ENCODE measurements at places on chromosomes 5 and 9.
A peak's percentile ranks its signal among the peaks of the same experiment; 100 is the strongest.

DNA sequence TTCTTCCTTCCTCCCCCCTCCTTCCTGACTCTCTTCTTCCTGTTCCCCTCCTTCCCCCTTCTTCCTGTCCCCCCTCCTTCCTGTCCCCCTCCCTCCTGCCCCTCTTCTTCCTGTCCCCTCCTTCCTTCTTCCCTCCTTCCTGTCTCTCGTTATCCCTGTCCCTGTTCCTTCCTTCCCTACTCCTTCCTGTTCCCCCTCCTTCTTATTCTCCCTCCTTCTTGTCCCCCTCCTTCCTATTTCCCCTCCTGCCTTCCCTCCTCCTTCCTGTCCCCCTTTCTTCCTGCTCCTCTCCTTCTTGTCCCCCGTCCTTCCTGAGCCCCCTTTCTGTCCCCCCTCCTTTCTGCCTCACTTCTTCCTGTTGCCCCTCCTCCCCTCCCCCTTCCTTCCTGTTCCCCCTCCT is 70.6 kb downstream of the COL5A1 start:
- no peak for DNase-seq

DNA sequence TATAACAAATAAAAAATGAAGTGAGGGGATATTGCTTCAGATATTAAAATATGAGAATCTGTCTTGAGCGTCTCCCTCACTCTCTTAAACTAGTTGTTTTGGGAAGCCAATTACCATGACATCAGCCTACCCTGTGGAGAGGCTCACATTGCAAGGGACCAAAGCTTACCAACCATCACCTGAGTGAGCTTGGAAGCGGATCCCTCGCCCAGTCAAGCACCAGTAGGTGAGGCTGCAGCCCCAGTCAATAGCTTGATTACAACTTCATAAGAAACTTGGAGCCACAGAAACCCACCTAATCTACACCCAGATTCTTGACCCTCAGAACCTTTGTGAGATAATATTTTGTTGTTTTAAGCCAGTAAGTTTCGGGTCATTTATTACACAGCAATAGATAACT is 206.2 kb downstream of the CEMIP2 start:
- DNase-seq, result no peak

DNA sequence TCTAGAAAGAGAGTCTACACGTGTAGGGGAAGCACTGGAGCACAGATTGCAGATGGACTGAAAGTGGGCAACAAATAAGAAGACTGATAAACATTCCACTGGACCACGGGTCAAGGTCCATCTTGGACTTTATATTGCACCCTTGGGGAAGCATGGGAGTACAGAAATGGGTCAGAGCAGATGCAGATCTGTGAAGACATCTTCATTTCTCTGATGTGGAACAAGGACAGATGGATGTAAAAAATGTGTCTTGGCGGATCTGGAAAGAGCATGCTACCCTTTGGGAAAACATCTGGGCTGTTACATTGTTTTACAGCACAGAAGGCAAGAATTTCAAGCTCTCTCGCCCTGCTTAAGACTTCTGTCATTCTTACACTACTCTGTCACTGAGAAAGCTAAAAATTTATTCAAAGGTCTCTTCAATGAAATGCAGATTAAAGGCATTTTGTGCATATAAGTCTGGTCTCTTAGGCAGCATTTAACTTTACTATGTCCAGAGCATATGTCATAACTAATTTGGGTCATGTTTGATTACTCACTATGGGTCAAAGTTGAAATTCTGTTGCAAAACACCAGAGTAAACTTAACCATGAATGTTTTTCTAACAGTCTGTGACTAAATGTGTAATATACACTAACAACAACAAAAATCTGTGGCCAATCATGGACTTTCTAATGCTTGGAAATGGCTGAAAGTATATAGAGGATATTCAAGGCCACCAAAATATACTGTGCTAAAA is 756.4 kb upstream of the DMAC1 start:
- DNase-seq, result peak; percentile 1

DNA sequence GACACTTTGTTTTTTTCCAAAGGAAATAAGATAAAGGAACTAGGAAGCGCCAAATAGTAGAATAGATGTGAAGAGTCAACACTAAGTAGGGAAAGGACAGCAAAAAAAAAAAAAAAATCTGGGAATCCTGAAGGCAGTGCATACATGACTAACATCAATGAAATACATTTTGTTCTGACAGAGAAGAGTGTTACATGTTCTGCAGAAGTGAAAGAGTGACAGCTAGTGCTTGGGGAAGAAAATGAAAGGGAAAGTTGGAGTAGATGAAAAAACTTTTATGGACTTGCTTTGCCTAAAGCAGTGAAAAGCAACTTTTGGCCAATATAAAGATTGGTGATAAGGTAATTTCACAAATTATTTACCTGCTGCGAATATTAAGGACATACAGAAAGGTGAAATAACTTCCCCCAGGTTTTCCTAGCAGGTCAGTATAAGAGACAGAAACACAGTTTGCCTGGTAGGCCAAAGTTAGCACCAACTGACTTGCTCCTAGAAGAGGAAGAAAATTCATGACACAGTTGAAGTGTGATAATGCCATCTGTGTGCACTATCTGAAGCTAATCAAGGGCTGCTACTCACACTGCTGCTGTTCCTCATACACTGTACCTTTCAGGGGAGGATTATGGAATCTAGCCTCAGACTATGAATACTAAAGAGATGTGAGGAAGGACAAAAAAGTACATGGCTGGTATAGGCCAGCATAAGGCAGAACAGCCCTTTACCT is 38.6 kb downstream of the RANBP6 start:
- DNase-seq, result peak; percentile 42

DNA sequence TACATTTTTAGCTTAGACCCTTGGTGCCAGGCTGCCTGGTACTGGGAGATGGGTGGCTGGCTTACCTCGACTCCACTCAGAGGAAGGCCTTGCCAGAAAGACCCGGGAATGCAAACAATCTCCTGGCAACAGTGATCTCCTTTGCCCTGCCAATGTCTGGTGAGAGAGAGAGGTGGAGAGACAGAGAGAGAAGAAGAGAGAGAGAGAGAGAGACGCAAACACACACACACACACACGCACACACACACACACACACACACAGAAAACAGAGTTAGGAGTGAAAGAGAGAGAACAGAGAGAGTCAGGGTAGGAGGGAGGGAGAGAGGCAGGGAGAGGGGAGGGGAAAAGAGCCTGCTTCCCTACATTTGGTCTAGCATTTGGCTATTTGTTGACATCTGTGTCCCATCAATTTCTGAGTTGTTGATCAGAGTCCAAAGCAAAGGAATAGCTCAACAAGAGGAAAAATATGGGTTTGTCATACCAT is 181.6 kb upstream of the MAP1B start:
- no peak for DNase-seq

- DNase-seq, result no peak
Observed at GRCh38 chr9:126974594-126974993, 60.0 kb downstream of the RALGPS1 start.

Measured in amniotic epithelial cell (primary cell).